NCI-H2227 treated with DMSO at 0.1 percent for 48 hours (cell line): ENCODE measurements at places on chromosomes 13 and 19.

DNA sequence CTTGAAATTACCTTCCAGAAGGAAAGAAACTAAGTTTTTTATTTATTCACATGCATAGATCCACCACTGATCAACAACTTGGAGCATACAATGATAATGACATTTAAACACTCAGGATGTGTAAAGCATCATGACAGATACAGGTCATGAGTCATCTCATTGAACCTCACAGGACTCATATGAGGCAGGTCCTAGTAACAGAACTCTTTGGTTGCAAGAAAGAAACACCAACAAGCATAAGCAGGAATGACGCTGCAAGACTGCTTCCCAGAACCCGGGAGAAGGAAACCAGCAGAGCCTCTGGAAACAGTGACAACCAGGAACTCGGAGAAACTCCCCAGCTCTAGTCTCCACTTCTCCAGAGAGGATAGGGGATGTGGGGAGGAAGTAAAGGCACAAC lies 60.8 kb upstream of the IPO5 start:
- no peak for DNase-seq

DNA sequence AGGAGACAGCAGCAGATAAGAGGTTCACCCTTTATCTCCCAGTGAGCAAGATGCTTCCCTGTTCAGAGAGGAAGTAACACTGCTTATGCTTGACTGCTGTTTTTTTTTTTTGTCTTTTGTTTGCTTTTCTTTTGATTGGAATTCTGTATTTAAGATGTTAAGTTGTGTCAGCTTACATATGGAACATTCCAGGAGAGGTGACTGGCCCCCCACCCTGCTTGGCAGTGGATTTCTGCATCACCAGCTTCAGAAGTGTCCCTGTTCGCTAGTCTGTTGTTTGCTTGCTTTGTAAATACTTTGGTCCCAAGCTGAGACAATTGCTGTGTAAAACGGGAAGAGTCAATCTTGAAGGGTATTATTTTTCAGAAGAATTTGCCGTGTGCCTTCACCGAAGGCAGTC lies 43.0 kb downstream of the IFT88 start:
- no peak for DNase-seq

GRCh38 chr13:73292127-73292526 lies 233.3 kb downstream of the KLF5 start:
- no peak for DNase-seq

- no peak for DNase-seq
These were observed 71.8 kb downstream of the PTPRS start for GRCh38 chr19:5268801-5269200.

DNA sequence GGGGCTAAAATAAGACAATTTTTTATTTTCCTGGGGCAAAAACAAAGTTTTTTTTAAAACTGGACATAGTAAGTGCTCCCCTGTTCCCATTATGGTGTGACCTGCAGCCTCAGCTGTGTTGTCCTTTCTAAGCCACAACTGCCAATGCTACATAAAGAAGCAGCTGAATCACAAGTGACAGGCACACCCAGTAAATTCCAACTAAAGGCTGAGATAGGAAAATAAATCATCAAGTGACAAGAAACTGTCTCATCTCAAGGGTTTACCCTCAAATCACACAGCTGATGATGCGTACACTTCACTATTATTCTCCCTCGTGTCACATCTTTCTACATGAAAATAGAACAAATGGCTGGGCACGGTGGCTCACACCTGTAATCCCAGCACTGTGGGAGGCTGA lies 28.7 kb downstream of the STK24 start:
- no peak for DNase-seq

DNA sequence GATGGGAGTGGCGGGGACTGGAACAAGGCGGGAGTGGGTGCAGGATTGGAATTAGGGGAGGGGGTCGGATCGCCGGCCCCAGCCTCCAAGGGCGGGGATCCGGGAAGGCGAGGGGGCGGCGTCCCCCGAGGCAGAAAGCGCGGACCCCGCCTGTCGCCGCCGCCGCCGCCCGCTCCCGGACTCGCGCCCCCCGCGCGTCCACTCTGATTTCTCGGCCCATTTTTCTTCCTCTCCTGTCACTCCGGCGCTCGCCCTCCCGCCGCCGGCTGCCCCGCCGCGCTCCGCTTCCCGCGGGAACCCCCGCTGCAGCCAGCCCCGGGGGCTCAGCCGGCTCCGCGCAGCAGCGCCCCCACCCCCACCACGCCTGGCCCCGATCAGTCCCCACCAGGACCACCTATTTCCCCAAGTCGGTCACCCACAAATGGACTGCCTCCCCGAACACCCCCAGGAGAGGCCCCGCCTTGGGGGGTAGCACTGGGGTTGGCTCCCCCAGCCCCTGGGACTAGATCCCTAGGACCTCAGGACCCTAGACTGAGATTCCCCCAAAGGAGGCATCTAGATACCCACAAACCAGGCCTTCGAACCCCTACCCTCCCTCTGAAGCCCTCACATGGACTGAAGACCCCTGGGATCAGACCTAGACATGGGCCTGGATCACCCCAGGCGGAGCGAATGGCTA lies 12.6 kb upstream of the ERFL start:
- DNase-seq: peak; percentile 56

DNA sequence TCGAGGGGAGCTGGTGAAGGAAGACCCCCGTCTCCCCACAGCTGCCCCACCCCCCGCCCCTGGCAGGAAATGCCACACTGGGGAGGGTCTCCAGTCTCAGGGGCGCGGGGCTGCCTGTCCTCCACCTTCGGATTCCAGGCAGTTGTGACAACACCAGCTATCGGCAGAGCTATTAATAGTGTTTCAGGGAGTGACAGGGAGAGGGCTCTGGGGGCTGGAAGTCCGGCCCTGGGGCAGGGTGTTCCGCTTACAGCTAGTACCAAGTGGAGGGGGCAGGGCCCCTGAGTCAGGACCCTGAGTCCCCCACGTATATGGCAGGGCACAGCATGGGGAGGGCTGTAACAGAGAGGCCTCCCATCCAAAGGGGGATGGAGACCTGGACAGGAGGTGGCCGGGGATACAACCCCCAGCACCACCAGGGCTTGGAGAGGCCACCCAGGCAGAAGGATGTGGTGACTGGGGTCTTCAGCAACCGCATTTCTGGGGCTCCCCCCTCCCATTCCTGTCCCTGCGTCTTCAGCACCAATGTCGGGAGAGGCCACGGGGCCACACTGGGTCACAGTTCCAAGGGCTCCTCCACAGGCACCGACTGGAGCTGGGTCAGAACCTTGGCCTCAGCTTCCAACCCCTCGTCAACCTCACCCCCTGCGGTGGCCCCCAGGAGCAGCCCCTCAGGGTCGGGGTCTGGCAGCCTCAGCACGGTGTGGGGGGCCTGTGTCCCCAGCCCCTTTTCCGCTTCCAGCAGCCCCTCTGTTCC lies 3.9 kb downstream of the SIX5 start:
- DNase-seq: no peak

DNA sequence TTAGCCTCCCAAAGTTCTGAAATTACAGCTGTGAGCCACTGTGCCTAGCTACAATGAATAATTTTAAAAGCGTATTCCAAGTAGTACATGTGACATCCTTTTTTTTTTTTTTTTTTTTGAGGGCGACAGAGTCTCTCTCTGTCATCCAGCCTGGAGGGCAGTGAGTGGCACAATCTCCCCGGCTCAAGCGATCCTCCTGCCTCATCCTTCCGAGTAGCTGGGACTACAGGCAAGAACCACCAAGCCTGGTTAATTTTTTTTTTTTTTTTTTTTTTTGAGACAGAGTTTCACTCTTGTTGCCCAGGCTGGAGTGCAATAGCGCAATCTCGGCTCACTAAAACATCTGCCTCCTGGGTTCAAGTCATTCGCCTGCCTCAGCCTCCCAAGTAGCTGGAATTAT lies 3.8 kb upstream of the PRR12 start:
- DNase-seq: no peak

- DNase-seq: peak; percentile 38
These were observed 5.6 kb upstream of the EEF1AKMT1 start for GRCh38 chr13:20779405-20779804.
